ENCODE measurements at places on chromosomes 5 and 9.

GRCh38 chr5:58924306-58924705 lies 341.4 kb downstream of the RAB3C start:
- H3K27me3 ChIP-seq = no peaks in the 10 kb centered on the region

- H3K27me3 ChIP-seq = peaks cover 2% of the 10 kb centered on the region
- H3K36me3 ChIP-seq = no peaks in the 10 kb centered on the region
- peaks cover 3% of the 10 kb centered on the region for H3K4me1 ChIP-seq
- H3K27ac ChIP-seq = peak overlapping the region; percentile 74
- DNase-seq = no peak
These were observed 394.2 kb downstream of the AGTPBP1 start for GRCh38 chr9:85347541-85347940.

DNA sequence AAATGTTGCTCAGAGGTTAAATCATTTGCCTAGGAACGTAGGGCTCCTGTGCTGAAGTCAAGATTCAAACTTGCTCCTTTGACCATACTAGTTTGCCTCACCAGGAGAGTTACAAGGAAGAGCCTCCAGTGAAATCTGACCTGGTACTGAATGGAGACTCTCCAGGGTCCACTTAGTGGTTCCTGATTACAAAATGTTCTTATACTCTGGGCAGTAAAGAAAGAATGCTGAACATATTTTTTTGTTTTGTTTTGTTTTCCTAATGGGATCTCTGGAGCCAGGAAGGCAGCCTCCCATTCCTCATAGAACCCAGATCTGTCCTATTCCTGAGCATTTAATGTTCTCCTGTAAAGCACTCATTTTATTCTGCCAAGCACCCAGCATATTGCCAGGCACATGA lies 256.5 kb upstream of the CLINT1 start:
- H3K27ac ChIP-seq = no peak overlapping the region
- H3K4me3 ChIP-seq = no peak overlapping the region
- H3K36me3 ChIP-seq = no peaks in the 10 kb centered on the region
- no peak for DNase-seq
- no peaks in the 10 kb centered on the region for H3K27me3 ChIP-seq

DNA sequence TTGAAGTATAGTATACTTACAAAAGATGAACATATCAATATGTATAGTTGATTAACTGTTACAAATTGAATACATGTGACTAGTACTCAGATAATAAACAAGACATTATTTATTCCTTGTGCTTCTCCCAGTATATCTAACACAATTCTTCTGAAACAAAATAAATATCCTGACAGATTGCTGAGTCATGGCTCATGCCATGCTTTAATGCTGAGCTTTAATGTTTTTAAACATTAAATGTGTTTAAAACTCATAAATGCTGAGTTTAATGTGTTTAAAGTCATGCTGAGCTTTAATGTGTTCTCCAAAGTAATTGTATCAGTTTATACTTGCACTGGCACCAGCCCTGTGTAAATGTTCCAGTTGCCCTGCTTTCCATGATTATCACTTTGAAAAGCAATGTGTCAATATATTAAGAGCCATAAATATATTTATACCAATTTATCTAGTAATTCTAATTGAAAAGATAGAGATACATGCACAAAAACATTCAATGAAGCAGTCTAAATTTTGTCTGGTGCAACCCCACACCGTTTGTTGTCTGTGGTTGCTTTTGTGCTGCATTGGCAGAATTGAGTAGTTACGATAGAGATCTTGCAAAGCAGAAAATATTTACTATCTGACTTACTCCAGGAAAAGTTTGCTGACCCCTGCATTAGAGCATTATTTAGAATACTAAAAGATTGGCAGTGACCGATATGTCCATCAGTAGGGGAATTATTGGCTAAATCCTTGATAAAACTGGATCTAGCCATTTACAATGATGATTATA lies 15.7 kb downstream of the KIAA1958 start:
- no peaks in the 10 kb centered on the region for H3K4me1 ChIP-seq
- DNase-seq = no peak
- H3K27me3 ChIP-seq = no peaks in the 10 kb centered on the region
- no peak overlapping the region for H3K4me3 ChIP-seq

DNA sequence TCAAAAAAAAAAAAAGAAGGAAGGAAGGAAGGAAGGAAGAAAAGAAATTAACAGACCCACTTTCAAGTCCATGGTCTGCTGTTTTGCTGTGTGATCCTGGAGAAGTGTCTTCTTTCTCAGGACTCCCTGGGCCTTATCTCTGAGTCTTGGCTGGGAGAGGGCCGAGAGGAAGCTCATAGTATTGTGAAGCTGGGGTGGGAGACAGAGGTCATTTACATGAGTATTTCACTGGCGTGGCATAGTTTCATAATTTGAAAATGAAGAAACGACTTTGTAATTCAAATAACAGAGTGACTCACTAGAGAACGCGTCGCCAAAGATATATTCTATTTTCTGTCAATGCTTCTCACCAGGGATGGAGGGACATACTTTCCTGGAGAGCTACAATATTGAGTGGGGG lies 2.4 kb upstream of the C9orf50 start:
- no peak overlapping the region for H3K4me3 ChIP-seq
- H3K27me3 ChIP-seq = no peaks in the 10 kb centered on the region
- H3K36me3 ChIP-seq = no peaks in the 10 kb centered on the region
- peaks cover 29% of the 10 kb centered on the region for H3K4me1 ChIP-seq
- H3K27ac ChIP-seq = peak overlapping the region; percentile 33
